Fibroblast of skin of scalp (primary cell): ENCODE measurements at places on chromosomes 4 and X.

- no peak for DNase-seq
These were observed 93.4 kb downstream of the SLC10A7 start for GRCh38 chr4:146428298-146428697.

GRCh38 chr4:185644408-185644807, 109.1 kb upstream of the PDLIM3 start:
- no peak for DNase-seq

DNA sequence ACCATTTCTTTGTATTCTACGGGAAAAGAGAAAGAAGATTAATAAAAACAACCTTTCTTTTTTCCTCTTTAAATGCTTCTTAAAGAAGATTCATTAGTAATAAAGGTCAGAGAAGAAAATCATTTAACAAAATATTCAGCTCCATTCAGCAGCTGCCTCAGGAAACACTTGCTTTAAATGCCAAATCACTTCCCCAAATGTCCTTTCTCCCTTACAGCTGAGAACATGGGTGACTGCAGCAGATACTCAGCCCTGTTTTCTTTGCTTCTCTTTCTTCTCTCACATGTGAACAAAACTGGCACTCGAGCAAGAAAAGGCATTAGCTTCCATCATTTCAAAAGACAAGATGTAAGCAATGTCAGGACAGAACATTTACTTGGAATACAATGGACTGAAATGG, 120.2 kb downstream of the INPP4B start:
- DNase-seq: no peak

GRCh38 chrX:111100191-111100590, 4.2 kb downstream of the PAK3 start:
- peak; percentile 35 for DNase-seq

DNA sequence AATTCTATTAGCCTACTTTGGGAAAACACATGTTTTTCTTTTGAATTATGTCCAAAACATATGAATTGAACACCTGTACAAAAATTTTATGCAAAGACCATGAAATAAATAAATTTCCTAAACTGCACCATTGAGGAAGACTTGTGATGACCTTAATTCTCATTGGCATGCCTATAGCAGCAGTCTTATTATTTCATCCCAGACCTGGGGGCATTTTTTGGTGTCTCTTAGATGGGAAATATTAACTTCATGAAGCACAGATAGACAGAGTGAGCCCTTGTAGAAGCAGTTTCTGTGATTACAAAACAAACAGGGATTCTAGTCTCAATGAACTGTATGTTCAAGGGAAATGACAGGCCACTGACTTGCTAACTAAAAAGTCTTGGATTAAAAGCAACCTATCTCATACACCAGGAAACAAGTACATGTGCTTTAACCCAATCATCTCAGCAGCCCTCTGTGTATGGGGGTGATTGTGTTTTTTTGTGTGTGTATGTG, 32.0 kb upstream of the HPGD start:
- DNase-seq: no peak

GRCh38 chrX:12997906-12998687, 23.2 kb downstream of the TMSB4X start:
- no peak for DNase-seq

DNA sequence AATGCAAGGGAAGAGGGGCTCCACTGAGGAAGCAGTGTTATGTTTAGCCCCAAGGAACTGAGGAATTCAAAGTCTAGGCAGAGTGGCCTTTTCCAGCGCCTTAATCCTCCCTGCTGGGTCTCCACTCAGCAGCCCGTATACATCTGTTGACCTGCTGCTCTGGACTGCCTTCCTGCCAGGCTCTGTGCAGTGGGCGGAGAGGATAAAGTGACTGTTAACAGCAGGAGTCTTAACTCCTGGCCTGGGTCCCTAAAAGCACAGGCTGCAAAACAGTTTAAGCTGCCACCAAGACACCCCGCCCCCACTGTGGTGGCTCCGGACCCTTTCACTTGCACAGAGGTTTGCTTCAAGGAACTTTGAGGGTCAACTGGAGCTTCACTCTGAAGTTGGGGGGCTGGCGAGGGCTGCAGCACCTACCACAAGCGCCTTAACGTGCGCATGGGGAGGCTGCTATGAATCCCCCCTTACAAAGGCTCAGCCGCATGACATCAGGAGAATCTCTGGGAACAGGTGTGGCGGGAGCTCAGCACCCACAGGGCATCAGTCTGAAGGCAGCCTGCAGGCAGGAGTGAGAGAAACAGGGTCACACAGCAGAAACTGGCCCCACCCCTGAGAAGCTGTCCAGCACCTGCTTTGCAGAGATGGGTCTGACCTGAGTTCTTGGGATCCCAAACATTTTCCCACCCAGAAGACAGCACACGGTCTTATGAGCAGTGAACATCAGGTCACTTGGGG, 358.2 kb upstream of the GATB start:
- no peak for DNase-seq

DNA sequence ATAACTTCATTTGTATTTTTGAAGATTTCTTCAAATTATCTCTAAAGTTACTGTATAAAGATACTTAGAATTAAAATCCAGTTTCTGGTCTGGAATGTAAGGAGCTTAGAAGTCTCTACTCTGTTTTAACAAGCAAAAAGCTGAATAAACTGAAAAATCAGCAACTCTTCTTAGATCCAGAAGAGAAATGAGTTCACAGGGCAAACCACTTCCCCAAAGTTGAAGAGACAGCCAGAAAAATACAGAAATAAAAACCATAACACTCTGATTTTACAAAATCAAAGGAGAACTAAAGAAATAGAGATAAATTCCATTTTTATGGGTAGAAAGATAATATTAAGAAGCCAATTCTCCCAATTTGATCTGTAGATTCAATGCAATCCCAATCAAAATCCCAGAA, 1166.8 kb downstream of the ADGRL3 start:
- DNase-seq: no peak

DNA sequence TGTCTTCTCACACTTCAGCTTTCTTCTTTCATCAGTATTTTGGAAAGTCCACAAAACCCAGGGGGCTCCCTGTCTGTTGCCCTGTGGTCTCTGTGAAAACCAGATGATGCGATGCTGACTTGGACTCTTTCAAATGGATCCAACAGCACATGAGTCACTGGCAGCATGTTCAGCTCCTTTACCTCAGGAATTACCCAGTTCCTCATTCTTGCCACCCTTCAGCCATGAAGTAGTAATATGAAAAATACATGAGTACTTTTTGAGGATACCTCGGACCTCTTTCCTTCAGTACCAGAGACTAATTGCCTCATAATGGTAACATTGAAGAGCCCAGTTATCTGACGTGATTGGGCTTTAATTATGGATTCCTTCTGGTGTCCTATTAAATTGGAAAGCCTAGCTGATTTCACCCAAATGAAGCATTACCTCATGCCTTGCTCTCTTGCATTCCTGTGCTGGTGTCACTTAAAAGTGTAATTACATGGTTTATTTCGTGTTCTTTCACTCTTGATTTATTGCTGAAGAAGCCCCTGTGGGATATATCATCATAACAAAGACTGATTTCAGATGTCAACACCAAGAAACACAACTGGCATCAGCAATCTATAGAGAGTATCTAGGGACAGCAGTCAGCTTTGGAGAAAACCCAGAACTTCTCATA, 63.4 kb downstream of the NFKB1 start:
- peak; percentile 78 for DNase-seq

DNA sequence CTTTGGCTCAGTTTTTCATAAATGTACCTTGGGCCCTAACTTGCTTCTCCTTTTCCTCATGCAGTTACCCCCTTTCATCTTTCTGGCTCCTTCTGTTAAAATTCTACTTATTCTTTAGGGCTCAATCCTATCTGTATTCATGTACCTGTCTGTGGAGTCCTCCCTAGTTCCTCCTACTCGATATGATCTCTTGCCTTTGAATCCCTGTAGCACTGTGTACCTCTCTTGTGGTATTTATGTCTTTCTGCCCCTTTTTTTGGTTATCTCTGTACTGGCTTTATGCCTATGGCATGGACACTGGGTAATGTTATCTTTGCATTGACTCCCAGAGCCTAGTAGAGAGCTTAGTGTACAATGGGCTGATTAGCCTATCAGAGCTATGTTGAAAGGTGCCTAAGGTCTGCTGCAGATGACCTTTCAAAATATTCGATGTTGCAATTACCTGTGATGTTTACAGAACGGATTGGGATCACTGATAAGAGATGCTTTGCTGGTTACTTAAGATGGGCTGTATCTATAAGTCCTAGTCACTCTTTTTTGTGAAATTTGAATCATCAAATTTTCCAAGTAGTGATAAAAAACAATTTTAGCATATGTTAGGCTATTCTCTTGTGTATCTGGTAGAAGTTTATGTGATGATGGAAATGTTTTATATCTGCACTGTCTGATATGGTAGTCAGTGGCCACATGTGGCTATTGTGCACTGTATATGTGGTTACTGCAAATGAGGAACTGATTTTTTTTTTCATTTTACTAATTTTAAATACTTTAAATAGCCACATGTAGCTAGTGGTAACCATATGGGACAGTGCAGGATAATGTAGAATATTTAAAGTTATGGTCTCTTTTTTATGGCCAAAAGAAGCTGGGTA, 33.5 kb downstream of the TMEM164 start:
- no peak for DNase-seq
